DND-41 (cell line): ENCODE measurements at places on chromosomes 4 and X.

- peaks cover 36% of the 10 kb centered on the region for H3K4me1 ChIP-seq
- peak overlapping the region; percentile 92 for H3K4me3 ChIP-seq
- H3K27me3 ChIP-seq: no peaks in the 10 kb centered on the region
- DNase-seq: peak; percentile 91
Measured at GRCh38 chr4:663438-664428, 10.3 kb downstream of the ATP5ME start.

- H3K4me3 ChIP-seq: no peak overlapping the region
- H3K27ac ChIP-seq: no peak overlapping the region
- no peaks in the 10 kb centered on the region for H3K27me3 ChIP-seq
- H3K4me1 ChIP-seq: no peaks in the 10 kb centered on the region
Measured at GRCh38 chr4:54225598-54226403, 3.3 kb upstream of the PDGFRA start.

GRCh38 chr4:137124278-137124932 is 407.9 kb downstream of the PCDH18 start:
- no peaks in the 10 kb centered on the region for H3K4me1 ChIP-seq
- no peak overlapping the region for H3K4me3 ChIP-seq
- no peak overlapping the region for H3K27ac ChIP-seq
- no peaks in the 10 kb centered on the region for H3K27me3 ChIP-seq
- DNase-seq: no peak

- no peak for DNase-seq
- no peaks in the 10 kb centered on the region for H3K36me3 ChIP-seq
- H3K4me1 ChIP-seq: no peaks in the 10 kb centered on the region
- H3K4me3 ChIP-seq: no peak overlapping the region
- H3K27me3 ChIP-seq: no peaks in the 10 kb centered on the region
Measured at GRCh38 chr4:107050525-107051135, 14.5 kb upstream of the DKK2 start.

DNA sequence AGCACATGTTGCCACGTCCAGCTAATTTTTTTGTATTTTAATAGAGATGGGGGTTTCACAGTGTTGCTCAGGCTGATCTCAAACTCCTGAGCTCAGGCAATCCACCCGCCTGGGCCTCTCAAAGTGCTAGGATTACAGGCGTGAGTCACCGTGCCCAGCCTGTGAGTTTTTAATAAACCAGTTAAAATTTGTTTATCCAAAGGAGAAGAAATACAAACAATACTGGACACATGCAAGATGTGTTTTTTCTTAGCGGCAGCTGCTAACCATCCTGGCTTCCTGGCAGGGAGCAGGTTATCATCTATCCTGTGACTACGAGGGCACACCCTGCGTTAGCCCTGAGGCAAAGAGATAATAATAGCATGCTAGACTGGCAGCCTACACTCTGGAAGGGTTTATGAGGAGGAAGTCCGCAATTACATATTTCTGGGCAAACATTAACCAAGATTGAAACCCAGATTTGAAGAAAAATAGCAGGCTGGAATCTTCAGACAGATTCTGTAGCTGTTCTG is 191.4 kb downstream of the SPRY1 start:
- H3K4me1 ChIP-seq: no peaks in the 10 kb centered on the region
- no peak for DNase-seq
- H3K27ac ChIP-seq: no peak overlapping the region
